ENCODE measurements at places on chromosomes 16 and 17. TPM values are rescaled to one million over a fixed set of nuclear protein-coding genes. Genes with fewer than 3 reads are reported as not detected.

CCL14 gene
- total RNA-seq: not detected

OTOP3 gene
- not detected for total RNA-seq

NDUFB10 gene
- 77.4 TPM for total RNA-seq

KRTAP4-5 gene
- total RNA-seq: not detected

MYH8 gene
- not detected for total RNA-seq

CD300A gene
- 0.34 TPM for total RNA-seq

ITGB4 gene
- total RNA-seq: 2.2 TPM

DNA sequence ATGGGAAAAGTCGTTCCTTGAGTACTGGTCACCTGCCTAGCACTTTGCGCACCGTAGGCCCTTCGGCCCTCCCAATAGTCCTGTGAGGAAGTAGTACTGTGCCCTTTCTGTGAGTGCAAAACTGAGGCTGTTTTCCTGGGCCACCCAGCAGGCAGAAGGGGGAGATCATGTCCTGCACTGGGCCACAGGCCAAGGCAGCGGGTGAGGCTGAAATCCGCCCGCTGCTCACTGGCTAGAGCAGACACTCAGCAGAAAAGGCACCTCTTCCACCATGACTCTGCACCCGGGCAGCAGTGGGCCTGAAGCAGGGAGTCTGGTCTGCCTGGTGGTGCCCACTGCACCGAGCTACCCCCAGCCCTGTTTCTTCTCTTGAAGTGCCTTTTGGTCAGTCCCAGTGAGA, 20.2 kb downstream of the METTL22 start:
- DNase-seq: no peak

DNA sequence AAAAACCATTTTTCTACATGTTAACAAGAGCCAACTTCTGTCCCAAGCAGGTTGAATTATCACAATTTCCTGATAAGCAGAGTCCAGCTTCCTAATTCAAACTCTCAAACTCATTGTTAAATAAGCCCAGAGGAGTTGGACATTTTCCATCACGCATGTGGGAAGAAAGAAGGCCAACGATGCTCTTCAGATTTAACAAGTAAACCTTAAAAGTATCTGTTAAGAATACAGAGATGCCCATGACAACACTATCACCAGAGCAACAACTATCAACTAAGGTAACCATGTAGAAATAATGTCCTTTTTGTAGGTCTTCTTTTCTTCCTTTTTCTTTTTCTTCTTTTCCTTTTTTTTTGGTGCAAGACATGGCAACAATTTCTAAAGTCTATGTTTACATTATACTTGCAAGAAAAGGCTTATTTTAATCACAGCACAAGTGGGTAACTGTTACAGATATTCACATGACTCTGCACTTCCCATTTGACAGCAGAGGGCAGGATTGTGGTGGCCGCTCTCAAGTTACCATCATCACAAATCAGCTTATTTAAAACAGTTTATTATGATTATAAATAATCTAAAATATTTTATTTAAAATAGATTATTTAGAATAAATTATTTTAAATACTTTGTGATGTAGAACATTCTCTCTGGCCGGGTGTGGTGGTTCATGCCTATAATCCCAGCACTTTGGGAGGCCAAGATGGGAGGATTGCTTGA, 35.7 kb upstream of the DHRS7B start:
- DNase-seq: no peak

GRCh38 chr16:68993885-68994284, 111.6 kb upstream of the HAS3 start:
- DNase-seq: no peak

GRCh38 chr17:67712375-67712774, 5.4 kb upstream of the NOL11 start:
- DNase-seq: no peak

DNA sequence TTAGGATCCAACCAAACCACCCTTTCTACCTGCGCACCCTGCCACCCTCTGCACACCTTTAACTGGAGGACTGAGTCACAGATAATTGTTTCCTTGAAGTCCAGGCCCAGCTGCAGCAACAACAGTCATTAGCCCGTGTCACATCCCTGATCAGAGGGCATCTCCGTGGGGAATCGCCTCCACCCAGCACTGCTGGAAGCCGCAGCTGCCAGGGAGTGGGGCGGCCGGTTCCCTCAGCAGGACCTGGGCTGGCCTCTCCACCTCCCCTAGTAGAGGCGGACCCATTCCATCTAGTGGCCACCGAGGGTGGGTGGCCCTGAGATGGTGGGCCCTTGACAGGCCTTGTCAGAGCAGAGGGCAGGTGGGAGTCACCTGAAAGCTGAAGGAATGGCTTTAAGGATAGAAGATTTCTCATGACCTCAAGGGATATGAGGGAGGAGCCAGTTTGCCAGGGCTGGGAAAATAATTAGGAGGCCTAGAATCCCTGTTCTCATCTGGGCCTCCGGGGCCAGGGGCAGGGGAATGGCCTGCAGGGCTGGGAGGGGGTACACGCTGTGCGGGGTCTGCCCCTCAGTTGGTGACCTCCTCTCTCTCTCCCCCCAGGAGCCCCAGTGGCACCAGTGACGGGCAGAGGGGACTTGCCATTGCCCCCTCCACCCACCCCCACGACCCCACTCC, 6.2 kb downstream of the PRSS53 start:
- no peak for DNase-seq

DNA sequence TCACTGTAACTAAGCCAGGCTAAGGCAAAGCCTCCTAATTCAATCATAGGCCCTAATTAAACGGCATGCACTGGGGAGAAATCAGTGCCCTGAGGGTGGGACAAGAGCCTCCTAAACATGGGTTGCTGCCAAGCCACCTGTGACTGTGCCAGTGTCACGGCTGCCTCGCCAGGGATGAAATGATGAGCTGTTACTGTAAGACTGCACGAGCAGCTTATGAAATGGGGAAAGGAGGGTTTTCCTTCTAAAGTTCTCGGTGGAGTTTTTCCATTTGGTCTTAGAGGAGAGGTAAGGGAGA, 12.7 kb downstream of the TMEM11 start:
- no peak for DNase-seq

DNA sequence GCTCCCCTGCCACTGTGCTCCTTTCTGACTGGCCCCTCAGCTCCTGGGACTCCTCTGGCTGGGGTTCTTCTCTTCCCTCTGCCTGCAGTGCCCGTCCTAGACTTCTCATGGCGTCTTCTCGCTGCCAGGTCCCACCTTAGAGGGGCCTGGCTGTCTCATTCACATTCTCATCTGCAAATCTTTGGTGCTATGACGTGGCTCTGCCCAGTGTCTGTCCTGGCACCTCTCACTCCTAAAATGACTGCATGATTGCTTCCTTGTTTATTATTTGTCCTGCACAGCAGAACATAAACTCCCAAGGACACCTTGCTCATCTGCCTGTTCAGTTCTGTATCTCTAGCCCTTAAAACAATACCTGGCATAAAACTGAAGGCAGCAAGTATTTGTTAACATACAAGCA, 18.5 kb upstream of the ALDH3A2 start:
- DNase-seq: no peak

DNA sequence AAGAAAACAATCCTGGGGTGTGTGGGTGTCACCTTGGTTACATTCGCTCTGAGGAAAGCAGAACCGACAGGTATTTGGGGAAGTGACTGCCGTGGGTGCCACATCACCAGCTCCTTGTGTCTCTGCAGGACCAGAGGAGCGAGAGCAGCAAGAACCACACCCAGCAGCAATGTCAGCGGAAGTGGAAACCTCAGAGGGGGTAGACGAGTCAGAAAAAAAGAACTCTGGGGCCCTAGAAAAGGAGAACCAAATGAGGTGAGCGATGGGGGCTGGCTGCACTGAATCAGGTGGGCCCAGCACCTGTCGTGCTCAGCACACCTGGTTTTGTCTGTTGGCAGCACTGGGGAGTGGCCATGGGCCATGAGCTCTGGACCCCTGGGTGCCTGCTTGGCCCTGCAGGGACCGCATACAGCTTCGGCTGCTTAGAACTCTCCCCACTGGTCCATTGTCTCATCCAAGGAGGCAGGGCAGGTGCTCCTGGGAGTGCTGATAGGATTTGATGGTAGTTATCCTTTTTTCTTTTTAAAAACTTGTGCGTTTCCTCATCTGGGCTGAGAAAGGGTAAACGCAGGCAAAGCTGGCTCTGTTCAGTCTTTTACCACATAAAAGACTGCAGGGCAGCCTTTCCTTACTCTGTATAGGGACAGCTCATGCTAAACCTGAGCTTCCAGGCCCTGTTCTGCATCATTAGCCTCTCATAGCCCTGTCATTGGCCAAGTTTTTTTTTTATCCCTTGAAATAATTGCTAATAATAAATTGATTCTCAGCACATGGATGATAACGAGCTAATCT, 29.4 kb downstream of the HMOX2 start:
- DNase-seq: peak; percentile 63

- no peak for DNase-seq
These were observed 22.1 kb upstream of the MTMR4 start for GRCh38 chr17:58536542-58536941.

DNA sequence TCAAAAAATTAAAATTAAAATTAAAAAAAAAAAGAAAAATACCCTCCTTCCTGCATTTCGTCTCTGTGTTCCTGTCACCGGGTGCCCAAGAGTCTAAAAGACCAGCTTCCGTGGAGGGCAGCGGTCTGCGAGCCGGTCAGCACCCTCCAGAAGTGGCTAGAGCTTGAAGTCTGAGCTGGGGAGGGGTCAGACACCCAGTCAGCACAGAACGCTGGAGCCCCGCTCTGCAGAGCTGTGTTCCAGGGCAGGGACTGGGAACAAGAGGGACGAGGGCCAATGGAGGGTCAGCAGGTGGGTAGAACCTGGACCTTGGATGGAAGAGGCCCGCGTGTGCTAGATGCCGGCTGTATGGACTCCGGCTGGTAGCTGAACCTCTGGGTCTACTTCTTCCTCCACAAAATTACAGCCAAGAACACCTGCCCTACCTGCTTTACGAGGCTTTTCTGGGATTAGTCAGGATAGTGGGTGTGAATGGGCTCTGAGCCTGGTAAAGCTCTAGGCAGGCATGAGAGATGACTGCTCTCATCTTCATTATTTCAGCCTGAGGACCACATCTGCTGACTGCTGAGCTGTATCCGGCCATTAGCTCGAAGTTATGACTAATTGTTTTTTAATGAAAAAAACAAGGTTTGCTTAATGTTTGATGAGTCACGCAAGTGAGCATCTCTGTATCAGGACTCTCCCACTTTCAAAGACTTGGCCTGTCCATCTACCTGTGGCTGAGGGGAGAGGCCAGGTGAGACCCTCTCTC, 5.9 kb downstream of the TRPV1 start:
- DNase-seq: no peak

- DNase-seq: no peak
These were observed 83.9 kb upstream of the IRX5 start for GRCh38 chr16:54846766-54847165.

DNA sequence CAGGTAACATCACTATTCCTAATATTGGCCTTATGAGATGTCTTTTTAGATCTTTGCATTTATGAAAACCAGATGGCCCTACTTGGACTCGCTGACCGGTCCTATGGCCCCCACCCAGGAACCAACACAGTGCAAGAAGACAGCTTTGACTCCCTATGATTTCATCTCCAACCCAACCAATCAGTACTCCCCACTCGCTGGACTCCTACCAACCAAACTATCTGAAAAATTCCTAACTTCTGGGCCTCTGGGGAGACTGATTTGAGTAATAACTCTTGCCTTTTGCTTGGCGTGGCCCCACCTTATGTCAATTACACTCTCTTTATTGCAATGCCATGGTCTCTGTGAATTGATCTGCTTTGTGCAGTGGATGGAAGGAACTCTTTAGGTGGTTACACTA, 828.9 kb downstream of the CDH11 start:
- DNase-seq: no peak

DNA sequence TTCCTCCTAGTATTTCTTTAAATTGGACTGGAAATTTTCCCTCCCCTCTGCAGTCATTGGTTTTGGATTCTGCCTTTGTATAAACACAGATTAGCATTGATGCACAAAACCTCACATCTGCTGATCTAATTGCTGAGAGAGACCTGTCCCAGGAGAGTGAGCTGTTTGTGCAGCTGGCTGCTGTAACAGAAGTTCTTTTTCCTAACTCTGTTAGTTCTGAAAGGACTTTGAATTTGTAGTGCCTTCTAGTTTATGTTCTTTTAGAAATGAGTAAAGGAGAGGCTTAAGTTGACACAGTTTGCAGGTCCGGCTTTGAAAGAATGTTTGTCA, 45.2 kb upstream of the KPNB1 start:
- DNase-seq: no peak

DNA sequence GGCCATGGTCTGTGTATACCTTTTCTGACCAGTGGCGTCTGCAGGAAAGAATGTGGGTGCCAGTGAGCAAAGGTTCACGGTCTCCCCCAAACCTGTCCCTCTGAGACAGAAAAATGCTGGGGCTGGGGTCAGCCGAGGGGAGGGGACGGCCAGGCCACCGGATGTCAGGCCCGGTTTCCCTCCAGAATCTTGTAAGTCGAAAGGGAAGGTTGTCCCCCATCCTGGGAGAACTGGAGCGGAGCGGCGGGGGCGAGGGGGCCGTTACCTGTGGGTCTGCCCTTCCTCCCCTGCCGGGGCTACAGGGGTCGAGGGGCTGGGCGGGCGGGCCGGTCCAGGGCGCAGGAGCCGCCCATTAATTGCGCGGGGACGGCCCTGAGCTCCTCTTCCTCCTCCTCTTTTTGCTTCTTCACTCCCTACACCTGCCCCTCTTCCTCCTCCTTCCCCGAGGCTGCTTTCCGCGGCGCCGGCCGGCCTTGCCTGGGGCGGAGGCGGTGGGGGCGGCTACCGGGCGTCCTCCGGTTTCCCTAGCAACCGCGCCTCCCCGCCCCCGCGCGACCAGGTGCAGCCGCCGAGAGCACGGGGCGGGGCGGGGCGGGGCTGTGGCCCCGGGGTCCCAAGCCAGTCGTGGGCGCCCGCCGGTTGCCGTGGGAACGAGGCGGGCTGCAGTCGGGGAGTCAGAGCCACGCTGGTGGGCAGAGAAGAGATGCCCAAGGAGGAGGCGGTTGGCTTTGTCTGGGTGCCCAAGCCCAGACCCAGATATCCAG, at the start of gene MARCHF10:
TSS of gene MARCHF10 (minus strand) at position 503 of the 764 bp plus-strand sequence. CDS start 6,579 bp downstream, outside the sequence.
- peak; percentile 22 for DNase-seq

GRCh38 chr17:79612468-79613194, 1.8 kb upstream of the RBFOX3 start:
- DNase-seq: no peak

DNA sequence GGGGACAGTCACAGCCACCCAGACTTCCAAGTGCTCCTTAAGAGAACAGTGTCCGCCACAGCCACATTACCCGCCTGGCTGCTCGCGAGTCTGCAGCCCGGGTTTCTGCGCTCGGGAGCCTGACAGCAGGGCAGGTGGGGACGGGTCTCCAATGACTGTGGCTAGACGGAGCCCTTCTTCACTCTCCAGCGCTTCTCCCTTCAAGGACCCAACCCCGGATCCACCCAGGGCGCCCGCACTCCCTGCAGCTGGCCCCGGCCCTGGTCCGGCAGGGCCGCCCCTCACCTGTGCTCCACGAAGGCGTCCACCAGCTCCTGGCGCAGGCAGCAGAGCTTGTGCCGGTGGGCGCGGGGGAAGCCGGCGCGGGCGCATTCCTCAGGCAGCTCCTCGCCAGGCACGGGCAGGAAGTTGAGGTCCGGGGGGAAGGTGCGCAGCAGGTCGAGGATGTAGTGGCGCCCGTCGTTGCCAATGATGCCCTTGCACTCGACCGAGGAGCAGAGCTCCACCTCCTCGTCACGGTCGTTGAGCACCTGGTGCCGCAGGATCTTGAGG, 13.9 kb downstream of the CLUH start:
- DNase-seq: no peak
